H1 (cell line): ENCODE measurements at places on chromosomes 7 and 10.
A peak's percentile ranks its signal among the peaks of the same experiment; 100 is the strongest.

DNA sequence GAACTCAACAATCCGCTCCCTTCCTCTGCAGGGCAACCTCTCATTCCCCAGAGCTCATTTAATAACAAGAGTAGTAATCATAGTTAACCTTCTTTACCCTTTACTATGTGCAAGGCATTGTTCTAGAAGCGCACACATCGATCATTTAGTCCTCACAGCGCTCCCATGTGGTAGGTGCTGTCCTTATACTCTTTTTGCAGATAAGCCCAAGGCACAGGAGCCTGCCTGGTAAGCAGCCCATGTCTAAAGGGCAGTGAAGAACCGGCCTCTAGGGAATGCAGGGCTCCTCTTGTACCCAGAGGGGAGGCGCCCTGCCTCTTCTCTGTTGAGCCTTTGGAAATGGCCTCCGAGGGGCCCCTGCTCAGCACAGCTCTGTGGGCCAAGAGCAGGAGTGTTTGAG is 14.3 kb downstream of the CHST3 start:
- DNase-seq, result no peak

DNA sequence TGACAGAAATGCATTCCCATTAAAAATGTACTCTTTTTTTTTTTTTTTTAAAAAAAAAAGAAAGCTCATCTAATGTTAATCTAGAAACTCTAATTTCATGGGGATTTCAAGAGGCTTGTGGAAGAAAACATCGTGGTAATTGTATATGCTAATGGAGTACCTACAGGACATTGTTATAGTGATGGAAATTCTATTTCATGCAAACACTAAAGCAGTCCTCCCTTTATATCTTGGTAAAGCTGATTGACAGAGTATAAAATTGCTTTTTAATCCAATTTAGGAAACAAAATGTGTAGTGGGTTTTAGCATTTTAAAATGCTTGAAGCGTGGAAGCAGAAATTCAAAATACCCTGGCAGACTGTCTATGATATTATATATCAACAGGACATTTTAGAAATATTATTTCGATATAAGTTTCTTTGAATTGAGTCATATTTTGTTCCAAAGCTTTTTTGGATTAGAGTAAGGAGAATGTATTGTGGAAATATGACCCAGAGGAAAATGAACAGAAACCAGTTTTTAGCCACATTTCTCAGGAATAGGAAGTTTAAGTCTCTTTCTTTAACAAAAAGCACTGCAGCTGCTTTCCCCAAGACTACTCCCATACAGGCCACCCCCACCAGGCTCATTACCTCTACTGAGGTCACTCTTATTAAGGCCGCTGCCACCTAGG is 121.9 kb downstream of the WNT2 start:
- no peak for DNase-seq

DNA sequence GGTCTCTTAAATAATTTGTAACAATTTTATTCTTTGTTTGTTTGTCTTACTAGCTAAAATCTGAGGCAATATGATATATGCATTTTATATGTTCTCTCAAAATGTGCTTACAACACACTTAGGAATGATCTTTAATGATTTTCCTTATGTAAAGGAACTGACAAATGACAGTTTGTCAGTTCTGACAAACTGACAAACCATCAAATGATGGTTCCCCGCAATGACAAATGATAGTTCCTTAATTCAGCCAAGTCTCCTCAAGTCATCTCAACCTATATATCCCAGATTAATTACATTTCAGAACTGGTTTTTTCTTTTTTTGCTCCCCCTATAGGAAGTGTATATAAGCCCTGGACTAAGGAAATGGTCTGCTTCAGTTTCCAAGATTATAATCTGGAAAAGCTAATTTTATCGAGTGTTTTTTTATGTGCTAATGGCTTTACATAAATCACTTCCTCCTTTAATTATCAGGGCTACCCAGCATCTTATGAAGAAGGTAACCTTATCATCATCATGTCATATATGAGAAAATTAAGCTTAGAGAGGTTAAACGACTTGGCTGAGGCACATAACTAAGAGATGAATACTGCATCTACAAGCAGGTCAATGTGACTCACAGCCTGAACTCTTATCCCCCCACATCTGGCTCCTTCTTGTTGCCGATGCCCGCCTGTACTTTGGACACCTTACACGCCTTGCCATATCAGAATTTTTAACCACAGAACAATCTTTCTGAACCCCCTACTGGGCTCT is 75.1 kb downstream of the RELN start:
- DNase-seq, result no peak

- DNase-seq, result no peak
Measured at GRCh38 chr10:44284198-44285084, 100.5 kb downstream of the CXCL12 start.

DNA sequence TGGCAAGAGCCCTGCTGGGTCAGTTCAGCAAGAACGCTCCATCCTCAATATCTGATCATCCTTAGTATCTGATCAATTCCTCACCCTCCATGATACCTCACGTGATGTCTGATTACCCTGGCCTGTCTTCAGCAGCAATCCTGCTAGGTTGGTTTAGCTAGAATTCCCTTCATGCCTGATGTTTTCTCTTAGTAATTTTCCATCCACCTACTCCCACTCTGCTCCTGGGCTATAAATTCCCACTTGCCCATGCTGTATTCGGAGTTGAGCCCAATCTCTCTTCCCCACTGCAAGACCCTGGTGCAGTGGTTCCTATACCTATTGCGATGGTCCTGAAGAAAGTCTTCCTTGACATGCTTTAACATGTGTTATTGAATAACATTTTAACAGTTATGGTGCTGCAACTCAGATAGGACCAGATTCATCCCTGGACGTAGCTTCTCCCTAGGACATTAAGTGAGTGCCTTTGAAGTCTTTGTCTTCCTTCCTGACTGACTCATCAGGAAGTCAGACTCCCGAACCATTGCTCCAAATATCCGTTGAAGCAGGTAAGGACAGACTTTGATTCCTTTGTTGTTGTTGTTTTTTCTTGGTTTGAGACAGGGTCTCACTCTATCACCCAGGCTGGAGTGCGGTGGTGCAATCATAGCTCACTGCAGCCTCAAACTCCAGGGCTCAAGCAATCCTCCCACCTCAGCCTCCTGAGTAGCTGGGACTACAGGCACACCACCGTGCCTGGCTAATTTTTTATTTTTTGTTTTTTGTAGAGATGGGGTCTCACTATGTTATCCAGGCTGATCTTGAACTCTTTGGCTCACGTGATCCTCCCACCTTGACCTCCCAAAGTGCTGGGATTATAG is 29.4 kb upstream of the CLDN3 start:
- peak; percentile 39 for DNase-seq

DNA sequence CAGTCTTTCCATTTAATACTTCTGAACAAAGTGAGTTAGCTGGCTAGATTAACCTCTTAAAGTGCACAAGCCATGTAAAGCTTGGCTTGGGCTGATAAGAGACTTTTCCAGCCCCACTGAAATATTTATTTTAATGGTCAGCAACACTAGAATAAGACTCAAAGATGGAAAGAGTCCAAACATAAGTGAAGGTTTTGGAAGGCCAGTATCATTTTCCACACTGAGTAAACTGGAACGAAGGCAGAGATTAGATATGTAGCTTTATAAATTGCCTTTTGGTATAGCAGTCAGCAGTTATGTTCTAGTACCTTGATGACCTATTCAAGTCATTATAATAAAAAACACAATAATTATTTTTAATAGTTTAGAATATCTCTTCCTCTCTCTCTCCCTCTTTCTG is 102.2 kb downstream of the HDAC9 start:
- no peak for DNase-seq

- no peak for DNase-seq
Measured at GRCh38 chr10:80259405-80259871, 30.0 kb downstream of the MAT1A start.

- DNase-seq, result peak; percentile 71
Measured at GRCh38 chr10:104925232-104925851, 284.3 kb downstream of the SORCS3 start.

- no peak for DNase-seq
Measured at GRCh38 chr7:20776214-20776911, 10.3 kb downstream of the SP8 start.

- no peak for DNase-seq
Measured at GRCh38 chr10:110535958-110536891, 31.3 kb upstream of the SMC3 start.

- no peak for DNase-seq
Measured at GRCh38 chr7:116024826-116025809, 5.4 kb downstream of the TFEC start.
